ENCODE measurements at places on chromosomes 7 and 10.

DNA sequence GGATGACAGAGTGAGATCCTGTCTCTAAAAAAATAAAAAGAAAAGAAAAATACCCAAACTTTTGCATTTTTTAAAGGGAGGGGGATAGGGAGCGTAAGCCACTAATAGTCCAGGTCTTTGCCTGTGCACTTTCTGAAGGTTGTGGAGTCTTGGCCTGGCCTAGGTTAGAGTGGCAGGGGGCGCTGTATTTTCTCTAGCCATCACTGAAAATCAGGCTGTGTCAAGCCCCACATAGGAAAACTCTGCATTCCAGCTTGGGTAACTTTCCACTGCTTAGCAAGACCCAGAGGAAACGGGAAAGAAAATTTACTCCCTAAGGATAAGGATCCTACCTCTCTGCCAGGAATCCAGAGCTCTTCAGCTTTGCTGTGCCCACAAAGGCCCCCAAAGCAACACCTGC, 10.5 kb upstream of the PAX4 start:
- DNase-seq: no peak

DNA sequence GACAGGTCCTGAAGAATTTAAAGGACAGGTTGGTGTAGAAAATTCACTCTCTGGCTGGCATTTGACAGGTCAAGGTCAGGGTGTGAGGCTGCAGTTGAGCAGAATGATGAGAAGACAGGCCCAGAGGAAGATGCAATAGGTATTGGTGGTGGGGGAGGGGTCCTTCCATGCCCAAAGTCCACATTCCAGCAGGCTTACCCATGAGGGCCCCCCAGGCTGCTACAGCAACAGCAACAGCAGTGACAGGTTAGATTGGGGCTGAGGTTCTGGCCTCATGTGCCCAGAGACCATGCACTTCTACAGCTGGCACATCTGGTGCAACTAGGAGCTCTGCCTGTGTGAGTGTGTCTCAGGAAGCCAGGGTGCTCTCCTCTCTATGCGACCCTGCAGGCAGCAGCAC, 223.5 kb upstream of the GHITM start:
- no peak for DNase-seq

DNA sequence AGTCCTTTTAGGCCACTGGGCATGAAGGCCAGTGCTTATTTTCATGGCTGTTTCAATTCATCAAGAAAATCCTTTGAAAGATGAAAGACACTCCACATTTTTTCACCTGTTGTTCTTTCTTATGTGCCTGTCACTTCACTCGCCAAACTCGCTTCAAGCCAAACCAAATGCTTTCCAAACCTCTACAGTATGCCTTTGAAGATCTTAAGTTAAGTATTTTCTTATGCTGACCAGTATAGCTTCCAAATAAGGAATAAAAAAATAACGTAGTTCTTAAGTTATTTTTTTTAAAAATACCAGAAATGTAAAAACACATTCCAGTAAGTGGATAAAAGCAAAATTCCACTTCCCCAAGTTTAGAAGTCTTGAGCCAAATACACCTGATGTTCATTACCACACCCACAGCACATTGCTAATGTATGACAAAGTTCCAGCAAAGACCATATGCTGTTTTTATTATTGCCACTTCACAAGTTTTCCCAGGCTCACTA, 186.1 kb downstream of the MTERF1 start:
- DNase-seq: no peak

GRCh38 chr10:126979311-126979710, 74.1 kb downstream of the DOCK1 start:
- DNase-seq: no peak

GRCh38 chr7:138773817-138774216, 24.0 kb upstream of the TMEM213 start:
- no peak for DNase-seq

DNA sequence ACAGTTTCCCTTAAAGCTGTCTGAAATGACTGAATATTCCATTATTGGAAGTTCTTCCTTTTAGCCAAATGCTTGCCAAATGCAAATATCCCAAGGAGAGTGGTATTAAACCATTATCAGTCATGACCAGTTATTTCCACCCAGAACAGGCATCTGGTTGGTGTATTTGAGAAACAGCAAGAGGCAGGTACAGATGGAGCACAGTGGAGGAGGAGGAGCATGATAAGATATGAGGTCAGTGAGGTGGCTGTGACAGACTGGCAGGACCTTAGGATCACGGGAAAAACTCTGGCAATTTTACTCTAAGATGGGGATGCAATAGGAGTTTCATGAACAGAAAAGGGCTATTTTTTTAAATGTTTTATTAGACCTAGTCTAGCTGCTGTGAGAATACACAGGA, 6.4 kb downstream of the HEPACAM2 start:
- DNase-seq: no peak

GRCh38 chr7:82442492-82443035, 1.0 kb downstream of the CACNA2D1 start:
- DNase-seq: no peak

DNA sequence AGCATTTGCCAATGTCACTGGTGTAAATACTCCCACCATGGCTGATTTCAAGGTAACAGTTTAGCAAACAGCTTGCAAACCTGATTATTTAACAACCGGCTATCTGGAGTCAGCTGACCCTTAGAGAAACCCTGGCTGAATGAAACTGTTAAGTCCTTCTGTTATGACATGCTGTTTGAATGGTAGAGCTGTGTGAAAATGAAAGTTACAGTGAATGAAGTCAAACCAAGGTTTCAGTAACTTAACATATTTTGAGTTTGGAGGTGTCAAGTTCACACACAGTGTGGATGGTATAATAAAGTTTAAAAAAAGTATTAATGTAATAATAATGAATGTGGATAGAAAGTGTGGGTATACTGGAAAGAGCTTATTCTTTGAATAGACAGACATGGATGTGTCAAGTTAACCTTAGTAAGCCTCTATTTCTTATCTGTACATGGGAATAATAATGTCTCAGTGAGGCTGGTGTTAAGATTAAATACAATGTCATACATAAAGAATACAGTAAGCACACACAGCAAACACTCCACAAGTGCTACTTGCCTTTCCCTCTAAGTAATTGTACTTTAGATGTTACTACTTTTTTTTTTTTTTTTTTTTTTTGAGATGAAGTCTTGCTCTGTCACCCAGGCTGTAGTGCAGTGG, 150.4 kb downstream of the TAX1BP1 start:
- no peak for DNase-seq

- no peak for DNase-seq
These were observed 15.0 kb downstream of the PTN start for GRCh38 chr7:137328373-137329120.

GRCh38 chr10:35236739-35237138, 99.6 kb upstream of the CCNY start:
- DNase-seq: no peak

DNA sequence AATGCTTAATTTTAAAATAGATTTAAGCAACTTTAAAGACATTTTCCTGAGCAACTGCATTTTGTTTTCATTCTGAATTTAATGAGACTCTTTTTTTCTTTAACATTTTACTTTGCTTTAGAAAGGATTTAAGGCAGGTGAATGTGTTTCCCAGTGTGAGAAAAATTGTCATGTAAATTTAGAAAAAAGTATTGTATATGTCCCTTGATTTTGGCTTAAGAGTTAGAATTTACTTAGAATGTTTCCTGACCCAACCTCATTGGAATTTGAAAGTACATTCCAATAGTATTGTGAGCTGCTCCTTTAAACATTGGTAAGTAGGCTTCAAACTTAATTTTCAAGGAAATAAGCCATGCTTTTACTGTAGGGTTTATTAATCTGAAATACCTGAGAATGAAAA, 110.2 kb downstream of the PTEN start:
- DNase-seq: no peak

GRCh38 chr10:77989081-77989724, 40.1 kb downstream of the POLR3A start:
- no peak for DNase-seq

DNA sequence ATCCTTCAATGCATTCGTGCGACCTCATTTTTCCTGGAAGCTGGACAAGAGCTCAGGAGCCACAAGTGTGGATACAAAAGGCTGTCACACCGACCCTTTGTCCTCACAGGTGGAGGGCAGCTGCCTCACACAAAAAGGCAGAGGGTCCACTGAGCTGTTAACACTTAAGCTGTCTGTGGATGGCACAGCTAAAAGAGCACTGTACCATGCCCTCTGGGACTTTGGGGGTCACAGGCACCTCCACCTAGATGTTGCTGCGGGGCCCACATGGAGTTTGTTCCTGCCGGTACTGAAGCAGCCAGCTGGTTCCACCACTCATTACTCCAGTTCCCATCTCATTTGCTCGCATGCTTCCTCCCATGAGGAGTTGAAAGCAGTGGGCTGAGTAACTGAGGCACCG, 57.0 kb downstream of the STRA8 start:
- no peak for DNase-seq

GRCh38 chr7:22718200-22718711, 8.7 kb upstream of the IL6 start:
- DNase-seq: no peak

- DNase-seq: no peak
These were observed 186.6 kb upstream of the HDAC9 start for GRCh38 chr7:18308938-18309337.
